Activated effector memory CD4-positive, alpha-beta T cell treated with Interleukin-2 at 50 U/mL for 16 hours (primary cell): ENCODE measurements at places on chromosomes 7 and 10.

GRCh38 chr7:7992506-7992905 lies 23.9 kb downstream of the GLCCI1 start:
- no peak for DNase-seq

GRCh38 chr10:4132216-4132556 lies 347.2 kb upstream of the KLF6 start:
- DNase-seq = no peak

DNA sequence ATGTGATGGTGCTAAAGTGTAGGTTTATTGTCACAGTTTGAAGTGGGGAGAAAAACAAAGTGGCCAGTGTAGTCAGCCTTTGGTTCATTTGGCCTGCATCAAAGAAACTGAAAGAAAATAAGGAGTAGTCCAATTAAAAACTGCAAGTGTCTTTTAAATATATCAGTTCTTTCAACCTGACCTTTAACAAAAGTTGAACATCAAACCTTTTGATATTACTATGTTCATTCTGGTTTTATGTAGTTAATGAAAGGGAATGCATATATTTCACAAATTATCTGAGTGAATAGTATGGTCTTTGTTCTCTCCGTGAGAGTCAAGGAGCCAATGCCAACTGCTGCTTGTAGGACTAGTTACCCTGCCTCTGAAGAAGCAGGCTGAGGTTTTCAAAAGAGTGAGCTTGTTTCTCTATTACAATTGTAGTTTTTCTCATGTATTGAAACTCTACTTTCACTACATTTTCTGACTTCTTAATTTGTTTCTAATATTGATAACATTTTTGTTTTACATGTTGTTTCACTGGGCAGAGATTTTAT lies 1160.8 kb upstream of the LRRTM3 start:
- DNase-seq = no peak

DNA sequence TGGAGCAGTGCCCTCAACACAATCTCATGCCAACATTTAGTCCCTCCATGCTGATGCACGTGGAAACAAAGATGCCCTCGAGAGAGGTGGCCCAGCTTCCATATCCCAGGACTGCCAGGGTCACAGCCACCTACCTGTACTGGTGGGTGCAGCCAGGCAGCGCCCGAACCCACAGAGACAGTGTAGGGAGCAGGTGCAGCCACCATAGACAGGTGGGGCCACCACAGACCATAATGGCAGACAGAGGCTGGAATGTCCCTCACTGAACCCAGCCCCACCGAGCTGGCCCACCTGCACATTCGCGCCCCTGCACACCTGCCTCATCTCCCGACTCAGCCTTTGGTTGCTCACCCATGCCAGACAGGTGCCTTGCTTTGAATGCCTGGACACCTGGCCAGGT lies 18.3 kb upstream of the CPXM2 start:
- no peak for DNase-seq

DNA sequence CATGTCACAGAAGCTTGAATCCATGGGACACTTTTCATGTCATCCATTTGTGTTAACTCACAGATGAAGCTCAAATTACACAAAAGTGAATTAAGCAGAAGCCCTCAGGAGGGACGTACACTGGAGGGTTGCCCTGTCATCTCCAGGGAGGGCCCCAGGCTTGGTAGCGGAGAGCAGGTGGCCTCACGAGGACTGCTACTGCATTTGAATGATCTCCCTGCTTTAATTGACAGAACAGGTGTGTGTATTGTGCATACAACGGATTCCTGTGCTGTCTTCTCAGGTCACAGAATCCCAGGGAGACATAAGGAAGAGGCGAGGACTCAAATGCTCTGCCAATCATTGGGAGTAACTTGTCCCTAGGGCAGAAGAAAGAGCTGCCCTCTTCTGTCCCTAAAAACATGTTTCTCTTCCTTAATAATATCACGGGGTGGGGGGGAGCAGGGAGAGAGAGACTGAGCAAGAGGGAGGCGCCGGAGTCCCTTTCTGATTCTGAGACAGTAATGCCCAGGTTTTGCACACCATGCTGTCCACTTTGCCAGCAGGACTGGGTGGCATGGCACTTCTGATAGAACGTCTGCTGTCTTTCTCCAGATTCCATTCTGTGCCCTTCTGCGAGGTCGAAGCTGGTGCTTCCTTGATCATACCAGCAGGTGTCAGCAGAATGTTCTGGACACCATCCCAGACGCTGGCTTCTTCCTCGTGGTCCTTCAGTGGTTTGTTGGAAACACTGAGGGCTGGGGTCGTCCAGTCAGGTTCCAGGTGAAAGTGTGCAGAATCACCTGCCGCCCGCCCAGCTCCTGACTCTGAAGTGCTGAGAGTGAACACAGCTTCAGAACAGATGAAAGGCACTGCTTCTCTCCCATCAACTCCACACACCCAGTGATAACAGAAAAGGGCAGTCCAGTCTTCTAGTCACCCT lies 26.2 kb upstream of the RASGEF1A start:
- peak; percentile 36 for DNase-seq

DNA sequence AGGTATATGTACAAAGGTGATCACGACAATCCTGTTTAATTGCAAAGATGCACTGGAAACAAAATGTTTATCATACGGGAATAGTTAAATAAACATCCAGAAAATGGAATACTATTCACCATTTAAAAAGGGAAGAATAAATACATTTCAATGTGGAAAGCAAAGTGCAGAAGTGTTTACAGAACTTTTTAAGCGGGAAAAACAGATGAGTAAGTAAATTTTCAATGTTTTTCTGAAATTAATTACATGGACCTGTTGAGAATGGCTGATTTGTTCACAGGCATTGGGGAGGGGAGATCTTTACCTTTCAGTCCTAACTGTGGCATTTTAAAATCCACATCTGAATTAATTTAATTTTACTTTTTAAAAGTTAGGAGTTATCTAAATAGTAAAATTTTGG lies 7.1 kb downstream of the MTPN start:
- no peak for DNase-seq
